ENCODE measurements at places on chromosomes 13 and 19. TPM values are rescaled to one million over a fixed set of nuclear protein-coding genes. Genes with fewer than 3 reads are reported as not detected.
A peak's percentile ranks its signal among the peaks of the same experiment; 100 is the strongest.

- DNase-seq = no peak
These were observed 18.9 kb upstream of the SLC39A3 start for GRCh38 chr19:2758601-2759313.

DNA sequence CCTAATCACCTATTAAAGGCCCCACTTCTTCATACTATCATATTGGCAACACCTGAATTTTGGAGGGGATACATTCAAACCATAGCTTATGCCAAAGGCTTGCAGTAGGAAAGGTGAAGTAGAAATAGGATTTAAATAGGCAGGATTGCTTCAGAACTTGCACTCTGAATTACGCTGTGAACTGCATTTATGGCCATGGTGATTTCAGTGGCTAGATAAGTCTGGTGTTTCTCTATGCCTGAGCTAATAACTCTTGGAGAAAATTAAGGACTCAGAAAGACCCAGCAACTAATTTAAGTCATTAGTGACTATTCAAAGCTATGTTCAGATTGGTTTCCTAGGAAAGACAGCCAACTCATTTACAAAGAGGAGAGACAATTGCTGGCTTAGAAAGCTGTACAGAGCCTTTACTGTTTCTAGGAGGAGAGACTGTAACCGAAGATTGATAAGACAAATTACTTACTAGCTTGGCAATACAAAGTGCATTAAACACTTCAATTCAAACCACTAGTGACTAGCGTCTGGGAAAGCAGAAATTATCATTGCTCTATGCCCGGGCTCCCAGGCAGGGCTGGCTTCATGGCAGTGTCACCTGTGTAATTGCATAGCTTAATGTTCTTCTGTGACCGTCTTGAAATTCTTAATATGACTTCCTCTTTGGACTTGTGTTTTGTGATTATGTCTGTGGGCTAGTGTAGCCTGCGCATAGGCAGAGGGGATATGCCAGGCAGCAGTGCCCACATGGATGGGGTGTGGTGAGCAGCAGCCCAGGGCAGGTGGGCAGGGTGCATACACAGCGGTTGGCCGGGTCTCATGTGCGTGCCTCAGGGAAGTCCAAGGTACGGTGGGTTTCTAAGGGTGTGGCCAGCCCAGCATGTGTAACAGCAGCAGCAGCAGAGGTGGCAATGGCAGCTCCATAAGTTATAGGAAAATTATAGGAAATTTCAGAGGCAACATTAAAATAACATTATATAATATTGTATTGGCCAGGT is 60.1 kb downstream of the KL start:
- DNase-seq = no peak

DNA sequence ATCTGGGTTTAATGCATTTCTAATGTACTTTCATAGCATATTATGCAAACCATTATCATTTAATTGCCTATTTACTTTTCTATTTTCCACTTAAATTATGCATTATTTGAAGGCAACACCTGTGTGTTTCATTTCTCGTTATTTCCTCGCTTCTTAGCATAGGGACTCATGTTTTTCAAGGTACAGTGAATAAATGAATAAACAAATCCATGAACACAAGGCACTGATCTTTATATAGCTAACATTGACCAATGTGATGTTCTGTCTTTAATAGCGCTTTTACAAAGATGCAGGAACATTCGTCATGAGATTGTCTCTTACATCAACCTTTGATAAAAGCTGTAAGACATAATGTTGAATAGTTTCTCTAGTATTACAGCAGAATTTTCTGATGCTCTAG is 121.2 kb downstream of the B3GLCT start:
- no peak for DNase-seq

- DNase-seq = no peak
These were observed 1.5 kb downstream of the EGLN2 start for GRCh38 chr19:40800339-40800996.

GRCh38 chr13:80047406-80047805 is 293.5 kb downstream of the SPRY2 start:
- peak; percentile 75 for DNase-seq

Gene SYCN
- not detected for total RNA-seq

Measured in Daoy (cell line).